ENCODE measurements at places on chromosomes 6 and 20.

GRCh38 chr6:155311086-155311485 is 3.2 kb downstream of the TFB1M start:
- DNase-seq = no peak

DNA sequence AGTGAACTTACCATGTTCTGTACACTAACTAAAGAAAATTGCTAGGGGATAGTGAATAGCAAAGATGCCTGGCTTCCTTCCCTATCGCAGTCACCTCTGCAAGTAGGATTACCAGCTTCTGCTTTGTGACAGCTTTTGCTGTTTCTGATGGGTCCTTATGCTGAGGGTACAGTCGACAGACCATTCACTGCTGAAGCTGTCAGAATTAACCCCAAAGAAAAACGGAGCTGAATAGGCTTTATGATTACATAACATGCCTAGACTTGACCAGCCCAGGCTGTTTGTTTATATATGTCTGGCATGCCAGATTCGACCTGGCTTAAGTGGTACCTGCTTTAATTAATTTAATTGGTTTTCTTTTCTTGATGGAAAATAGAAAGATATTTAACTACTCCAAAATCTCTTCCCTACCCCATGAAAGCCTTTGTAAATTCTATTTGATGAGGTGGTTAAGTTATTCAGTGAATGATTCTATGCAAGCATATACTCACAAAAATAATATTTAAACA is 21.7 kb upstream of the PRELID3B start:
- no peak for DNase-seq

DNA sequence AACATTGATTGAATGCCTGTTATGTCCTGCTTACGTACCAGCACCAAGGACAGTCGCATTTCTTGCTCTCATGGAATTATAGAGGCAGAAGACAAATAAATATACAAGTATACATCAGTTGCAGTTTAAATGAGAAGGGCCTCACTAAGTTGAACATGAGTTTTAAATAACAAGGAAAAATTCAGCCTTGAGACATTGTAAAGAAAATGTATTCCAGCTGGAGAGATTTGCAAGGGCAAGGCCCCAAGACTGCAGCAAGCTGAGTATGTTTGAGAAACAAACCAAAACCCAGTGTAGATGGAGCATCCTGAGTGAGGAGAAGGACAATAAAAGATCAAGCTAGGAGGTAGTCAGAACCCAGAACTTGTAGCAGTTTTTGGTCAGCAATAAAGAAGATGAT is 123.2 kb upstream of the BMP5 start:
- no peak for DNase-seq

- DNase-seq = no peak
Observed at GRCh38 chr20:54184904-54185626, 11.3 kb upstream of the CYP24A1 start.

DNA sequence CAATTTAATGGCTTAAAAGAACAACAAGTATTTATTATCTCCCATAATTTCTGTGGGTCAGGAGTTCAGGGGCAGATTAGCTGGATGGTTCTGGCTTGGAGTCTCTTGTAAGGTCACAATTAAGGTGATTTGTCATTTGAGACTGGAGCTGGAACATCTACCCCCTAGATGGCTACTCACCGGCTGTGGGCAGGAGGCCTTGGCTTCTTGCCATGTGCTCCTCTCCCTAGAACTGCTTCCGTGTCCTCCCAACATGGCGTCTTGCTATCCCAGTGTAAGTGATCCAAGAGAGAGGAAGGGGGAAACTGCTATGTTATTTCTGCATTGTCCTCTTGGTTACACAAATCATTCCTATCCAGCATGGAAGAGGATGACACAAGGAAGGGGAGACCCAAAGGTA is 210.2 kb upstream of the ECI2 start:
- DNase-seq = no peak

- DNase-seq = no peak
Observed at GRCh38 chr6:75024828-75025227, 181.0 kb downstream of the COL12A1 start.

DNA sequence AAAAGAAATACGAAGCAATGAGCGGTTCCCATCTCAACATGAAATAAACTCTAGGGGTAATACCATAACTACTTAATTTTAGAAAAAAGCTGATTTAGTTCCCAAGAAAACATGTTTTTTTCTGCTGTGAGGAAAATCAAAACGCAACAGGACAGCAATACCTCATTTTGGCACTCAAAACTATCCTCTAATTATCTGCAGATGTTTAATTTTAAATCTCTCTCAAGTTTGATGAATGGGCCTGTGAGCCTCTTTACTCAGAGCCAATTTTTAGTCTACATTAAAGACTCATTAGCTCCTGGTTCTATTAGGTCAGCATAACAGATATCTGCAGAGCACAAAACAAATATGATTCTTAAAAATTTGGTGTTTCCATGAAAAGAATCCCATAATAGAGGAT is 28.1 kb downstream of the RNF24 start:
- DNase-seq = no peak

- DNase-seq = no peak
Observed at GRCh38 chr6:133644892-133645619, 243.9 kb upstream of the TCF21 start.

DNA sequence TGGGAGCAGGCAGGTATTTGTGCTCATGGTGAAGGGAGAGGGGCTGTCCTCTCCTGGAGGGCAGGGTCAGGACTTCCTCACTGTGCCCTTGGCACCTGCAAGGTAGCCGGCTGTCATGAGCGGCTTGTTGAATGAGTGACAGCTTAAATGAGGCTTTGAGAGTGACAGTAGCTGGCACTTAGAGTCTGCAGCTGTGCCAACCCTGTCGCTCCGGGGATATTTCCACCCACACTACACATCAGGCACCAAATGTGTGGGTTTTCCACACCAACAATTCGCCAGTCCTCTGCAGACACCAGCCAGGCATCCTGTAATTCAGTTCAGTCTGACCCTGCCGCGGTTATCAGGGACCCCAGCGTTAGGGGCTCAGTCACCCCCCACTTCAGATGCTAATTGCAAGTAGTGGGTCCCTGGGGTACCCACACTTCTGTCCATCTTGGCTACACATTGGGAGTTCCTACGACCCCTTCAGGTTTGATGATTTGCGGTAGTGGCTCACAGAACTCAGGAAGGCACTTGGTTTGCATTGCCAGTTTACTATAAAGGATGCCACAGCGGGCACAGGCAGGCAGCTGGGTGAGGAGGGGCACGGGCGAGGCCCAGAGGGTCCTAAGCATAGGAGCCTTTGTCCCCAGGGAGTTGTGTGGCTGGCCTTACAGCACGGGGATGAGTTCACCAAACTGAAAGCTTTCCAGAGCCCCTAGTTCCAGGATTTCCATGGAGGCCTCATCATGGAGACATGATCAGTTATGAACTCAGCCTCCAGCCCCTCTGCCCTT is 9.1 kb downstream of the MTG2 start:
- DNase-seq = no peak

GRCh38 chr6:3159805-3160781 is 2.7 kb upstream of the TUBB2A start:
- peak; percentile 32 for DNase-seq

DNA sequence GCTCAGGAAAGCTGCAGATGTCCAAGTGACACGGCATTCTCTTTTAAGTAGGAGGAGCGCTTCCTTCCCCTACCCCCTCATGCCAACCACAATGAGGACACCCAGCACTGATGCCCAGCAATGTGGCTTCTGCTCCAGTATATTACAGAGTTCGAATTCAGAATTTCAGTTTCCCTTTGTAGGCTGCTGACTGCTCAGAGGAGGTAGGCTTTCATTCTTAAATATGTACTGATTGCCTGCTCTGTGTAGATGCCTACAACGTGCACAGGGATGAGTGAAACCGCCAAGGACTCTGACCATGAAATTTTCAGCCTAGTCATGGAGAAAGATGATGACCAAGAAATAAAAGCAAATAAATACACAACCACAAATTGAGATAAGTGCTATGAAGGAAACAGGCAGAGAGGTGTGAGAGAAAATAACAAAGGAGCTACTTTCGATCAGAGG is 50.9 kb upstream of the TNFAIP3 start:
- no peak for DNase-seq

- no peak for DNase-seq
Observed at GRCh38 chr20:17497821-17498580, 33.2 kb downstream of the BFSP1 start.

- no peak for DNase-seq
Observed at GRCh38 chr20:1362484-1362883, 30.4 kb downstream of the FKBP1A start.

DNA sequence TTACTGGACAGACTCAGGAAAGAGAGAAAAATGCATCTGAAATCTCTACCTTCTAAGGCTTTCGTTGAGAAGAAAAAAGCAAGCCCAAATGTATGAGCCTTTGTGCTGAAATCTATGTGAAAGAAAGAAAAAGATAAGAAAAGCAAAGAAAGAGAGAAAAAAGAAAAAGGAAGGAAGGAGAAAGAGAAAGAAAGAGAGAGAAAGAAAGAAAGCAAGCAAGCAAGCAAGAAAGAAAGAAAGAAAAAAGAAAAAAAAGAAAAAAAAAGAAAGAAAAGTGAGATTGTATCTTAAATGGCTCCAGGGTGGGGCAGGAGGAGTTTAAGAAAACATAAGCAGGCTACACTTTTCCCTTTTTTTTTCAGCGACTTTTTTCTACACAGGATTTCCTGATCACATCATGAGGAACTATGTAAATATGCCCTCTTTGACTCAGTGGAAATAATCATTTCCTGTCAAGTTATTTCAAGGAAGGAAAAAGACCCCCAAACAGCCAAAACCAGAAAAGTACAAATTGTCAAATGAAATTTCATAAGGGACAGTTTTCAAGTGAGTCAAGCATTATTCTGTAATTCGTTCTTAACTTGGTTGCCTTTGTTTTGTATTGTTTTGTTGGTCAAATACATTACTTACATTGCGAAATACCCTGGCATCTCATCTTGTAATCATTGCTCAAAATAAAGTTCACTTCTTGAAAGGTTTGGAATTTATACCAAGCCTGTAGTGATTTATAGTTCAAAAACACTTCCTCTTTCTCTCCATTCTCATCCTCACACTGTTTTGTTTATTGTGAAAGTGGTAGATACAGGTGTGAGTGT is 79.5 kb upstream of the RNF217 start:
- DNase-seq = no peak

DNA sequence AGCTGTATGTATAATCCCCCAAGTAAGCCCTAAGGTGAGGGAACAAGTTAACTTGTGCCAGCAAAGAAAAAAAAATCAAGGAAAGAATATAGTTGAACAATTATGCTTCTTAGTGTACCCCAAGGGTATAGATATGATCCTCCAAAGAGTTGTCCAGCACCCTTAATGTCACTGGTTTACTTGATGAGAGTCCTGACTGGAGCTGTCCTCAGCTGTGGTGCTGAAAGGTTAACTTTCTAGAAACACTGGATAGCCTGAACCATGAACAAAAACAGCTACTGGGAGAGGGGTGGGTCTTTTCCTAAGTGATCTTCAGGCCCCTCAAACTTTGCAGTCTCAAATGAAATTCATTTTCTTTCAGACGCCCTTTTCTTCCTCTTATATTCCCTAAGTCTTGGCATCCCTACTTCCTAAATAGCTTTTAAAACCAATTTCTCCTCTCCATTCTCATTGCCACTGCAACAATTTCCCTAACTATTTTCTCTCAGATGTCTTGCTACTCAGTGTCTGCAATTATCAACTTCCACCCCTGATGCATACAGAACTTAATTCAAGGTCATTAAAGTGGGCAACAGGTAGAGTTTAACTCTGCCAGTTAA is 83.5 kb upstream of the PROKR2 start:
- DNase-seq = no peak

DNA sequence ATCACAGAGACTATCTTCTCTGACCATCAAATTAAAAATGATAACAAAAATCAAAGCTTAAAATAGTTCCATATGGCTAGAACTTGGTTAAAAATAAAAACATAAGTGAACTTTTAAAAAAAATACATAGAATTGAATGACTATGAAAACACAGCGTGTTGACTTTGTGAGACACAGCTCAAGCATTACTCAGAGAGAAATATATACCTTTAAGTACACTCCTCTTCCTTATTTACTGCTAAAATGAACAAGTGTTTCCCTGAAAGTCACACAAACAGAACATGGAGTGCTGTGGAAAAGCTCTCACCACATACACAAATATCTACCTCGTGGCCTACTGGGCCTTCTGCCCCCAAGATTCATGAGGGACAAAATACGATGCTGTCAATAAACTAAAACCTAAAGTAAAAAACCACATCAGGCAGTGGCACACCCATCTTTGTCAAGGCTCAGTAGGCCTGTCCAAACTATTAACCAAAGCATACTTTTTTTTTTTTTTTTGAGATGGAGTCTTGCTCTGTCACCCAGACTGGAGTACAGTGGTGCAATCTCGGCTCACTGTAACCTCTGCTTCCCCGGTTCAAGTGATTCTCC is 7.5 kb downstream of the FAXC start:
- no peak for DNase-seq

- DNase-seq = no peak
Observed at GRCh38 chr6:77326029-77326428, 137.3 kb downstream of the HTR1B start.

DNA sequence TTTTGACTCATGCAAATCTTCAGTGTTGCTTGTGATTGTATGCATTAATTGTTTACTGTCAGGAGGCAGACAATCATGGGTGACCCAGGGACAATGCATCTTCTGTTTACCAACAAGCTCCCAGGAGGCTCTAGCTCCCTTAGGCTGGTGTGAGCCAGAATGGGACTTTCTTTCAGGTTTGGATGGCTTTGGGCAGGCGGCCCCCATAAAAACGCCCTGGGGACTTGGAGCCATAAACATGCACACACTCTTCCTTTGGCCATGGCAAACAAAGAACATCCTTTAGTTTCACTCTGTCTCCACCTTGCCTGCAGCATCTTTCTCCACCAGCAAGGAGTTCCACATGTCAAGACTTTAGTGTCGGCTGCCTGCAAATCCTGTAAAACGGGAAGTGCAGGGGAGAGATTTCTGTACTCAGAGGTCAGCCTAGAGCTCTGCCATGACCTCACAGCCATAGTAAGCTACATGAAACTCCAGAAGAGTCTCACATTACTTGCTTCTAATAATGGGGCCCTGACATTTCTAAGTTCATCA is 127.6 kb downstream of the MAP3K7 start:
- DNase-seq = no peak

DNA sequence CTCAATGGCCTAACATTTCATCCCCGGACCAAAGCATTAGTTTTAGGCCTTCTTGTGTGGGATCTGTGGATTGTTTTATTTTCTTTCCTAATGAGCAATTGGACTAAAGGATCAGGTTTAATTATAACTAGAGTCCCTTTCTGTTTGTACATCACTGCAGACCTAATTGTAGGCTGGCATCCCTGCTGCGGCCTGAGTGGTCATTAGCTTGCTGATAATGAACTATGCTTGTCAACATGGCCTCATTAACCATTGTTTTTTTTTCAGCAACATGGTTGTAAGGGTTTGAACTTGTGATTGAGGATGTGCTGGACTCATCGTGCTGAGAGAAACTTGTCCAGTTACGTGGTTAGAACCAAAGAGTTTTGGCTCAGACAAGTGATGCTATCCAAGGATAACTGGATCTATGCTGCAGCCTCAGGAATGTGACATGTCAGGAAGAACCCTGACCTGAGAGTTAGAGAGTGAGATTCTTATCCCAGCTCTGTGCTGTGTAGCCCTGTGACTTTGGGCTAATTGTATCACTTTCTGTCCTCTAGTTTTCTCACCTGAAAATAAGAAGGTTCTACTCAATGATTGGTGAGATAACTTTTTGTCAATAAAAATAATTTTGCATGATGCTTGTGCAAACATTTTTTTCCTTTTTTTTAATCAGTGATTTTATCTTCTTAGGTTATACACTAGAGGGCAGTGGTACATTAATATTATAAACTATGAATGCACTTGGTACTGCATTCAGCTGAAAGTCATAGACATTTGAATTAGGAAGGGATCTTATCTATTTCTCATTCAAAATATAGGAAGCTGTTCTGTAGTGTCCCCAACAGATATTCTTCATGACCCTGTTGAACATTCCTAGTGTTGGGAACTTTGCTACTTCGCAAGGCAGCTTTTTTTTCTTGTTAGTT is 140.9 kb downstream of the RNF144B start:
- DNase-seq = no peak

Data from stimulated activated CD4-positive, alpha-beta T cell treated with anti-CD3 and anti-CD28 coated beads, Interleukin-15, amount 100 ng/mL, for 48 hours (primary cell).